ENCODE measurements at places on chromosomes 2 and 18.
A peak's percentile ranks its signal among the peaks of the same experiment; 100 is the strongest.

DNA sequence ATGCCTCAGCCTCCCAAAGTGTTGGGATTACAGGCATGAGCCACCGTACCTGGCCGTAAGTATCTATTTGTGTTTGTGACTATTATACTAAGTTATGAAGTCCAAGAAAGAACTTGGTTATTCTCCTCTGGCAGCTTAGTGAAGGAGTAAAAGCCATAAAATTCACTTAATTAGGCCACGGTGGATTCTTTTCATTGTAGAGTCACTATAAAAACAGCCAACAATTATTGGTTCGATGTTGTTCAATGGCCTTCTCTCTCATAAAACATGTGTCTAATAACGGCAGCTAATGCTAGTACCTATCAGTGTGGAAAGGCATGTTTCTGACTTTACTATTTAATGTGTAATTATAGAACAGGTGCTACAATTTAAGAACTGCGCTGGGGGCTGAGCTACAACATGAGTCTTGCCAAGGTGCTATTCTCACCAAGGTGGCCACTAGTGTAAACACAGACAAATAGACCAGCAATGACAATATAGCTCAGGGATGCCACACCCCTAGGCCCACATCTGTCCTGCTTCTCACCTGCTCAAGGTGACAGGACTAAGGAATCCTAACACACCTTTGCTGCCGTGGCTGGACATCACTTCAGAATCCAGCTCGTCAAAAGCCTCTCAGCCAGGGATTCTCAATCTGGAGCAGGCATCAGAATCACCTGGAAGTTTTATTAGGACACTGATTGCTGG is 17.2 kb downstream of the ATP8B1 start:
- DNase-seq = no peak

GRCh38 chr2:205041472-205042130 is 496.3 kb downstream of the PARD3B start:
- DNase-seq = no peak

- peak; percentile 79 for DNase-seq
Observed at GRCh38 chr18:67932271-67932670, 415.8 kb upstream of the DSEL start.

GRCh38 chr2:202376460-202377206 is 506 bp downstream of the BMPR2 start:
- peak; percentile 39 for DNase-seq

DNA sequence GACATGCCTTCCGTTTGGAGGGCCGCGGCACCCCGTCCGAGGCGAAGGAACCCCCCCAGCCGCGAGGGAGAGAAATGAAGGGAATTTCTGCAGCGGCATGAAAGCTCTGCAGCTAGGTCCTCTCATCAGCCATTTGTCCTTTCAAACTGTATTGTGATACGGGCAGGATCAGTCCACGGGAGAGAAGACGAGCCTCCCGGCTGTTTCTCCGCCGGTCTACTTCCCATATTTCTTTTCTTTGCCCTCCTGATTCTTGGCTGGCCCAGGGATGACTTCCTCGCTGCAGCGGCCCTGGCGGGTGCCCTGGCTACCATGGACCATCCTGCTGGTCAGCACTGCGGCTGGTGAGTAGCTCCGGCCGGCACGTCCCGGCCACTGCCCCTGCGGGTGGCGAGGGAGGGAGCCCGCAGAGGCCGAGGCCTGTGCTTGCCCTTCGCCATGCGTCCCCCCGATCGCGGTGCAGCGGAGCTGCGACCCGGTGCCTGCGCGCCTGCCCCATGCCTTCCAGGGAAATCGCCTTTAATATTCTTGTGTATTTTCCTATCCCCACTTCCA is 1.2 kb downstream of the BMPR2 start:
- DNase-seq = no peak

- DNase-seq = no peak
Observed at GRCh38 chr2:119527999-119528398, 3.7 kb upstream of the SCTR start.

GRCh38 chr2:216222650-216223352 is 113.7 kb downstream of the XRCC5 start:
- no peak for DNase-seq

DNA sequence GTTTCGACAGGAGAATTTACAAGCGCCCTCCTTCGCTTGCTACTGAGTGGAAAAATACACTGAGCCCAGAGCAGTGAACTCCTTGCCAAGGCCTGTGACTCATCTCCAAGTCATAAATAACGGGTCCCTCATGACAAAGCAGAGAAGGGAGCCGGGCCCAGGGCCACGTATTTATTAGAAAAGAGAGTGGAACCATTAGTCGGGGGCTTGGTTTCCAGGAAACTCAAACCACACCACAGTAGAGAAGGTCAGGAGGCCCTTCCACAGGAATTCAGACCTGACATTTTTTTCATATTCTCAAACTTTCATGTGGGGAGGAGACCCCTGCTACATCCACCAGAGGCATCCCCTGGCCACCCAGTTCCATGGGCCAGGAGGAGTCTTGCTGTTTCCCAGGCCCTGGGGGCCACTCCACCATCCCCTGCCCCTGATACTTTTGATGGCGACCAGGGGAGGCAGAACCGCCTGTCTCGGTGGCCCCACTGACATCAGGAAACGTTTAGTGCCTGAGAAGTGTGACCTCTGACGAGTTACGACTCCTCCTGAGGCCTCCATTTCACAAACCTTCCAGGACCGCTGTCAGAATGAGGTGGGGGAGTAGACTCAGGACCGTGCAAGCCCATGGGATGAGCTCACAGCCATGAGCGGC is 289.7 kb downstream of the DYSF start:
- DNase-seq = peak; percentile 82

DNA sequence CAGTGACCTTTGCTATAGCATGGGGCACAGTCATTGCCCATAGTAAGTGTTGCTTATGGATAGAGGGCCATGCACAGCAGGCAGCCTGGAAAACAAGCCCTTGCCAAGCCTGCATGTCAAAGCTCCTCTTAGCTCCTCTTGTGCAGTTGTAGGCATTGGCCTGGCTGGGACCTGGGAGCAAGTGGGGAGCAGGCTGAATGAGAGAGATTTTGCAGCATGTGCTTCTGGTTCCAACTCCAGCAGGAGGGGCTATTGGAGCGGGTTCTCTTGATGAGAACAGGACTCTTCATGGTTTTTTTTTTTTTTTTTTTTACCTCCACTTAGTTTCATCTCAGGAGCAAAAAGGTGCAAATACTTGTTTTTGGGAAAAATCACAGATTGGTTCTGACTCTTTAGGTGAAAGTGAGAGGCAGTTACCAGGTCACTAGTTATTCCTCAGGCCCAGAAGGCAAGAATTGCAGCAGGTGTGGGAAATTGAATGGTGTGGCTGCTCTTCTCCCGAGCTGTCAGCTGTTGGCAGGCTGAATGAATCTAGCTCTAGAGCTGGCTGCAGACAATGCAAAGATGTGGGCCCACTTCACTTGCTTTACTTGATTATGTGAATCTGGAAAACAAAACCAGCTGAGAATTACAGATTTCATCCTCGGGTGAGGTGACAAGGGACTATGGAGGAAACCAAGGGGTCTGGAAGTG is 95.9 kb downstream of the MAP4K4 start:
- DNase-seq = peak; percentile 71

DNA sequence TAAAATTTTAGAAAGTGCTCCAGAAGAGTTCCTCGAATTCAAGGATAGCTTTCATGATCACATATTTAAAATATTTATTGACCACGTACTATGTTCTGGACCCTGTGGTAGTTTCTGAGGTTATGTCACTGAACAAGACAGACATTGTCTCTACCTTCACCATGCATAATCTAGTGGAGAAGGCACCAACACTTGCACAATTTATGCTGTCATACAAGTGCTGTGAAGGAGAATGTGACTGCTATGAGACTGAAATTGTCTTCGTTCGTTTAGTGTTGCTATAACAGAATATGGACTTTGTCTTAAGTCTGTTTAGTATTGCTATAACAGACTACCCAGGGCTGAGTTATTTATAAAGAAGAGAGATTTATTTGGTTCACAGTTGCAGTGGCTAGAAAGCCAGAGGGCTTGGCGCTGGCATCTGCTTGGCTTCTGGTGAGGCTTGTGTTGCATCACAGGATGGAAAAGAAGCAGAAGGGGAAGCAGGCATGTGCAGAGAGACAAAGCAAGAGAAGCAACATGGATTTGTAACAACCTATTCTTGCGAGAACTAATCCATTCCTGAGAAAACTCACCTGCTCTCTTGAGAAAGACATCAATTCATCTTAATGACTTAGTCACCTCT is 50.0 kb upstream of the RFX8 start:
- DNase-seq = no peak

GRCh38 chr2:216632952-216633615 is at the start of gene IGFBP2:
IGFBP2 (plus strand) TSS chr2:216633420; CDS start chr2:216633524, 104 bp downstream.
- no peak for DNase-seq

Data from NCI-H446 treated with DMSO at 0.1 percent for 48 hours (cell line).